ENCODE measurements at places on chromosomes 4 and X. TPM values are rescaled to one million over a fixed set of nuclear protein-coding genes. Genes with fewer than 3 reads are reported as not detected.

Gene ETNPPL
- not detected for total RNA-seq

Gene FREM3
- total RNA-seq: not detected

Gene RBM47
- 1.1 TPM for total RNA-seq

Gene CSAG1
- not detected for total RNA-seq

Gene ASMT
- total RNA-seq: 0.48 TPM

Gene WAS
- 86.5 TPM for total RNA-seq

Gene SRPX2
- not detected for total RNA-seq

Gene MED14
- total RNA-seq: 26.4 TPM

Gene HSFX1
- total RNA-seq: 0.22 TPM

Gene NWD2
- total RNA-seq: not detected

Gene ATP2B3
- total RNA-seq: 0.05 TPM

Gene AREG
- total RNA-seq: 0.73 TPM

Gene OCIAD1
- 106 TPM for total RNA-seq

All from activated T-cell treated with anti-CD3 and anti-CD28 coated beads, Interleukin-2, amount 50 U/mL, for 4 hours (primary cell).